ENCODE measurements at places on chromosomes 7 and 10.

DNA sequence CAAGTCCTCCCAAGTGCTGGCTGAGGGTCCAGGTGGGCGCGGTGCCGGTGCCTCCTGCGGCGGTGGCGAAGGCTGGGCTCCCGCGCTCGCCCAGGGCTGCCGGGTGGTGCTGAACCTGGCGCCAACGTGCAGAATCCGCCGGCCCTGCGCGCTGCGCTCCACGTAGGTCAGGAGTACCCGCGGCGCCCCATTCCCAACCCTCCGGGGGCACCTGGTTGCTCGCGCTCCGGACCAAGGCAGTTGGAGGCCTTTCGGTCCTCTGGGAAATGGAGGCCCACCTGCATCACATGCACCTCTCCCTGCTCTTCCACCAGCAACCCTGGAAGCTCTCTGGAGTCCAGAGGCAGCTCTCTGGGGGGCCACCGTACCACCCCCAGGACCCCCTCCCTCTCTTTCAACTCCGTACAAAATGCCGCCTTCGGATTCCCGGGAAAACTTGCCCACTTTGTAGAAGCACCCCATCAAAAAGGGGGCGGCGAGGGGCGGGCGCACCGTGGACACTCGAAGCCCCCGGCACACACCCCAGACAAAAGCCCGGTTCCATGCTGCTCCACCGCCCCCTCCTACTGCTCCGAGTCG is 745 bp downstream of the SLC16A9 start:
- no peak for DNase-seq

- no peak for DNase-seq
Measured at GRCh38 chr7:50309721-50310120, 5.2 kb downstream of the IKZF1 start.

DNA sequence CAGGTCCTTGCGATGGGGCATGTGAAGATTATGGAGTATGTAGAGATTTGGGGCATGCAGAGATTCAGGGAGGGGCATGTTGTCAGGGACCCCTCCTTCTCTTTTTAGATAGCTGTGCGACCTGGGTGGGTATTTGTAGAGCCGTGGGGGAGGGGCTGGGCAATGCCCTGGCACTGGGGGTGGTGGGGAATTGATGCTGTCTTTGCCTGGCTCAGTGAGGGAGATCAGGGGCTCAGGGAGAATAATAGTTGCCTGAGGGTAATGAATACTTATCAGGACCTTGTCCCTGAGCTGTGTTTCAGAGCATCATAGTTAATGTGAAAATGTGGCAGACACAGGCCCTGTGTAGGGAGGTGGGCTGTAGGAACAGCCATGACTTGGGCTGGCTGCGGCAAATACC is 3.5 kb downstream of the RAMP3 start:
- DNase-seq: no peak

DNA sequence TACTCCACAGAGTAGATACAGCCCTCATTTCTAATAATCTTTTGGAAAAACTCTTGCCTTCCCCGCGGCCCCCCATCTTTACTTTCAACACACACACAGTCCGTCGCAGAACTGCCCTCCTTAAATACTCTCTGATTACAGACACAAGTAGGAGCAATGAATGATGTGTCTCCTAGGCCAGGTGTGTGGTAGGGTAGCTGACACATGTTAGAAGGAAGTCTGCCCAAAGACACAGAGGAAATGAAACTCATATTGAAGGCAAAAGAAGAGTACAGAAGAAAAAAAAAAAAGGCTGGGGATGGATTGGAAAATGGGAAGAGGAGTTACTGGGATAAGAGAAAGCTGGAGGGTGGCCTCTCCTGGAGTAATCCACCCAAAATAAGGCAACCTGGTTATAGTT is 14.6 kb downstream of the OPALIN start:
- no peak for DNase-seq

DNA sequence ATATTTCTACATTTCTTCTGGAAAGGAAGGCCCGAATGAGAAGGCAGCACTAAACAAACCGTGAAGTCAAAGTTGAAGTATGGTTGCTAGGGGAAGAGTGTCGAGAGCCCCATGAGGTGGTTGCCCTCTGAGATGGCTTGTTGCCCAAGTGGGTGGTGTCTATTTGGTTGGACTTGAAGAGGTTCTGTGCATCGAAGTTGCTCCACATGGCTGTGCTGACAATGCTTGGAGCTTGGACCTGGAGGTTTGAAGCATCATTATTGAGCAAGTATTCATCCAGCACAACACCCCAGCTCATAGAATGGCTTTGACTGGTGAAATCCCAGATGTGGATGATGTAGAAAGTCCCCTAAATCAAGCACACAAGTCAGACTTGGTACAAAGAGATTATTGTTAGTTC is 165.2 kb upstream of the CDCA7L start:
- DNase-seq: no peak

DNA sequence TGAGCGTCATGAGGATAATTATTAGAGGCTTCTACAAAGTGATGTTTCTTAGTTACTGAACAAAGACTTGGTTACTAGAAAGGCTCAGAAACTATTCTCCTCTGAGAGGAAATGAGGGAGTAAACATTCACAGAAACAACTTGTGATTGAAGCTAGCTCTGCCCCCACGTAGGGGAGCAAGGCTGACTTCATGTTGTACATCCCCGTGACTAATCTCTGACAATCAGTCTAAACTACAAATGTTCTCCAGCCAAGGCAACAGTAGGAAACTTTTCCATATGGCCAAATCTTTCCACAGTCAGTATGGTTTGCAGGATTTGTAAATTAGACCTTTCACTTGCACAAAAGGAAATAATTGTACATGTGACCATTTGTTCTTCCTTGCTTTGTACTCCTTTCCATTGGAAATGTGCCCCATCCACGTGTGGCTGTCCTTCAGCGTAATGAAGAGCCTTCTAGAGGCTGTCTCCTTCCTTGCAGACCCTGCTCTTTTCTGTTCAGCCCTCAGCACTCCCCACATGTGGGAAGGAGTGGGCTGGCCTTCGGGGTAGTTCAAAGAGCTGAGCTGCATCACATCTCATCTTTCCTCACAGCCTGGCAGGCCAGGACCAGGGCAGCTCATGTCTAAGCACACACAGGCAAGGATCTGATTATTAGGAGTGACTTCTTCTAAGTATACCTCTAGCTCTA is 93.5 kb downstream of the PCGF5 start:
- no peak for DNase-seq

- no peak for DNase-seq
Measured at GRCh38 chr7:103795787-103796186, 193.7 kb downstream of the RELN start.

- no peak for DNase-seq
Measured at GRCh38 chr7:55970561-55970960, 6.2 kb downstream of the NIPSNAP2 start.

- no peak for DNase-seq
Measured at GRCh38 chr7:46168671-46169383, 247.8 kb upstream of the IGFBP3 start.

GRCh38 chr7:40758590-40758989 is 623.8 kb downstream of the SUGCT start:
- no peak for DNase-seq

- DNase-seq: no peak
Measured at GRCh38 chr7:27967639-27968038, 213.0 kb downstream of the JAZF1 start.

GRCh38 chr7:153509768-153510167 is 542.4 kb upstream of the DPP6 start:
- DNase-seq: no peak

DNA sequence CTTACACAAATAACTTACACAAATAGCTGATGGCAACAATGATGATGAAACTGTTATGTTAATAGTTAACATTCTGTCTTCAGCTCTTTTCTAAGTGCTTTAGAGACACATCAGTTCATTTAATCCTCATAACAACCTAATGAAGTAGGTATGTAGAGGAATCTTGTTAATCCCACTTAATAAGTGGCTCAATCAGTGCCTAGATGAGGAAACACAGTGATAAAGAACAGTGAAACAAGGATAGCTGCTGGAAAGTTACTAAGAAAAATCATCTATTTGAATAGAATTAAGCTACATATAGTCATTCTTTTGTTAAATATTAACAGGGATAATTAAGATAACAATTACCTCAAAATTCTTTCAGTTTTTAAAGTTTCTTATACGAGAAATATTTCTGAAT is 487.6 kb downstream of the ARL4A start:
- DNase-seq: no peak

- DNase-seq: no peak
Measured at GRCh38 chr7:82114237-82114636, 329.3 kb downstream of the CACNA2D1 start.

GRCh38 chr10:123404357-123404756 is 250.2 kb downstream of the BUB3 start:
- no peak for DNase-seq

DNA sequence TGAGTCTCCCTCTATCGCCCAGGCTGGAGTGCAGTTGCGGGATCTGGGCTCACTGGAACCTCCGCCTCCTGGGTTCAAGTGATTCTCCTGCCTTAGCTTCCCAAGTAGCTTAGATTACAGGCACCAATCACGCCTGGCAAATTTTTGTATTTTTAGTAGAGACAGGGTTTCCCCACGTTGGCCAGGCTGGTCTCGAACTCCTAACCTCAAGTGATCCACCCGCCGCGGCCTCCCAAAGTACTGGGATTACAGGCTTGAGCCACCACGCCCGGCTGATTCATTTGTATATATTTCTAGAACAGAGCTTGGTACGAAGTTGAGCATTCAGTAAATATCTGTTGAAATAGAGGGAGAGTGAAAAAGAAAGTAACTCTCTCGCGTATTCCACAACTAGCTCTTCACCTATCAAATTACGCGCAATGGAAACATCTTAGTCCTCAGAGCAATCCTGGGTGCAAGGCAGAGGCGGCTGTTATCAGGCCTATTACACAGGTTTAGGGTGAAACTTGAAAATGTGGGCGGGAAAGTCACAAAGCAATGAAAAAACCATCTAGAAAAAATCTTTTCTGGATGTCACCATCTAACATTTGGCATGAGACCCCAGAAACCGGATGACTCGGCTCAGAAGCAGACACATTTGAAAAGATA is 707 bp upstream of the GHITM start:
- no peak for DNase-seq

- no peak for DNase-seq
Measured at GRCh38 chr7:46512891-46513413, 591.9 kb upstream of the IGFBP3 start.

- DNase-seq: no peak
Measured at GRCh38 chr7:22093001-22093400, 147.3 kb upstream of the CDCA7L start.

DNA sequence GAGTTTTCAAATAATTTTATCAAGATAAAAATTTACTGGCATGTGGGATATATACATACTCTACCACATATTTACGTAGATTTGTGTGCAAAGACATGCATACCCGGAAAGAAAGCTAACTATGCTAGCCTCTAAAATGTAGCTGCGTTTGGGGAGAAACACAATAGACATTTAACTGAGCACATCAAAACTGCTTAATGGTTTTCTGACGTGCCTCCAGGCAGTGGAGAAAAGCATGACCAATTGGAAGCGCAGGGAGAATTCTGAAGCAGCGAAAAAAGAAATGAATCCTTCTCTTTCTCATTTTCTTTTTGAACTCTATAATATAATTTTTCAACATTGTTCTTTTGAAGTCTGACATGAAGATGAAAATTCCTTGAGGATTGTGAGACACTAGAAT is 60.3 kb upstream of the LYZL1 start:
- DNase-seq: no peak

GRCh38 chr7:12458520-12459131 is 55.0 kb upstream of the VWDE start:
- no peak for DNase-seq

GRCh38 chr10:43199684-43200537 is 61.7 kb downstream of the CSGALNACT2 start:
- no peak for DNase-seq

DNA sequence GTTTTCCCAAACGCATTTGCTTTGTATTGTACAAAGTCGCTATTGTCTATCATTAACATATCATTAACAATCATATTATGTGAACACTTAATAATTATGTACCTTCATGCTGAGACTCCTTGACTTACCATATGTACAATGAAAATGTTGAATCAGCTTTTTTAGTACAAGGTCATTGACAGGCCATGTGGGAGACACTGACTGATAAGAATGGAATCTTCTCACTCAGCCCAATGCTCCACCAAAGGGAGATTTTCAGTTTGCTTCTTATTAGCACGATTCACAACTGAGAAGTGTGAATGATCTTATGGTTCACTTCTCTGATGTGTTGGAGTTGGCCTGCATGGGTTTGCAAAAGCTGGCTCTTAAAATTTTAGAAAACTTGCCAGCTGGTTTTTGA is 253.5 kb upstream of the TEX47 start:
- no peak for DNase-seq

- no peak for DNase-seq
Measured at GRCh38 chr10:86813982-86814381, 57.6 kb downstream of the BMPR1A start.

DNA sequence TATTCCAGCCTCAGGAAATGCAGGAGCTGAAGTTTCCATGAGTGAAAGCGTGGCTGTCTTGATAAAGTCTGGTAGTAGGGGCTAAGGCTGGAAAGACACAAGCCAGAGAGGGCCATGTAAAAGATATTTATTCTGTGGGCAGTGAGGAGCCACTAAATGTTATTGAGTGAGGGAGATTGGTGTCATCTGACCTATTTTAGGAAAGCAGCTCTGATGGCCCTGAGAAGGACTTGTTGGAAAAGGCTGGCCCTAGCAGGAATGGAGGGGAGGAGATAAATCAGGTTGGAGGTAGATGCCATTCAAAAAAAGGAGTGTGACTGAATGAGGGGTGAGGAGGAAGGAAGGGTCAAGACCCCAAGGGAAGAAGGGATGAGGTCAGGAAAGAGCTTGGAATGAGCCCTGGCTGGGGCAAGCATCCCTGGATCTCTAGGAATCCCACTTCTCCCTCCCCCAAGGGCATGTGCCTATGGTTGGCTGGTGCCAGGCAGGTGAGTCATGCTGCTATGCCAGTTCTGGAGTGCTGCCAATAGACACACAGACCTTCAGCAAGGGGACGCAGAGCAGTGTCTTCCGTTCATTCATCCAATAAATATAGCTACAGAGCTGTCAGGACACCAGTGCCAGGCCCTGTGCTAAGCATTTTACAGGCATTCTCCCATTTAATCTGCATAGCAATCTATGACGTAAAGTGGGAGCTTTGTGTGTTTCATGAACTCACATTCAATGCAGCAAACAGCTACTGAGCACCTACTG is 2.0 kb downstream of the ANKRD2 start:
- no peak for DNase-seq

DNA sequence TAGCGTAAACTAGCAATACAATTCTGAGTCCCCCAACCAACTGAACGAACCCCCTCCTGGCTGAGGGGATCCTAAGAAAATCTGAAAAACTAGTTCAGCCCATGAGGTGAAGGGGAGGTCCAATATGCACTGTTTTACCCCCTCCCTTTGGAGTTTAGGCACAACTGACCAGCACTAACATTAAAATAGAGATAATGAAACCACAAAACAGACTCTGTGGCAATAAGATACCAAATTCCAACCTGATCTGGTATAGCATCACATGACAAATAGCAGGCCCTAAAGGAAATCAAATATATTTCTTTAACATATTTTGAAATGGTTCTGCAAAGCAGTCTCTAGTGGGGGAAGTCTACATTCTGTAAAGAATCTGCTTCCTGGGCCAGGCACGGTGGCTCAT is 522.5 kb downstream of the TYW1 start:
- no peak for DNase-seq

Data from T-helper 17 cell (primary cell).